CD4-positive, CD25-positive, alpha-beta regulatory T cell (primary cell): ENCODE measurements at places on chromosomes 6 and 20.

DNA sequence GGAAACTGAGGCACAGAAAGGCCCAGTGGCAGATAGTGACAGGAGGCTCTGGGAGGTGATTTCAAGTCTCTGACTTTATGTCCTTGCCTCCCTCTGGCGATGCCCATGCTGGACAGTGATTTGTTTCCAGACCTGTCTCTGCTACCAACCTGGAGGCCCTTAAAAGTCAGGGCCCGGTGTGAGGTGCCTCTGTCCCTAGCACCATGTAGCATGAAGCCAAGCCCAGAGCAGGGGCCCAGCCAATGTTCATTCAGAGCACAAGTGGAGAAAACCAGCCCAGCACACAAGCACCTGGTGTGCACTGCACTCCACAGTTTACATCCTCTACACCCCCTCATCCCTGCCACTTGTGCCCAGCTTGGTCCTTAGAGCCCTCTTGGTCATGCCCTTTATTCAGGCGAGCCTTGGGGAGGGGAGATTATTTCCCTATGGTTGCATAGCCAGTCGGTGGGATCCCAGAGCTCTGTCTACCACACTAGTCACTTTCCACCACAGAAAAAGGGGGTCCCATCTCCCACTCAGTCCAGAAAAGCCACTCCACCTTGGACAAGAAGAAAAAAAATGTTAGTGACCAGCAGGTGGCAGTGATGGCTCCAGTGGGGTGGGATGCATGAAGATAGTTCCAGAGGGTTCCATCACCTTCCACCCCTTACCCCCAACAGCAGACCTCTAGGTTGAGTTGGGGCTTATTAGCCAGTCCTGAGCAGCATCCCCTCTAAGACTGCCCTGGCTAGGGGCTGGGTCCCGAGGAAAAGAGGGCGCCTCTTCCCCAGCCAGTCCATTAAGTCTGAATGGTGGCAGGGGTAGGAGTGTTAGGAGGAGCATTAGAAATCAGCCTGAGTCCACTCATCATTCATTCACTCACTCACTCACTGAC lies 30.9 kb downstream of the KIAA1755 start:
- no peak for DNase-seq

DNA sequence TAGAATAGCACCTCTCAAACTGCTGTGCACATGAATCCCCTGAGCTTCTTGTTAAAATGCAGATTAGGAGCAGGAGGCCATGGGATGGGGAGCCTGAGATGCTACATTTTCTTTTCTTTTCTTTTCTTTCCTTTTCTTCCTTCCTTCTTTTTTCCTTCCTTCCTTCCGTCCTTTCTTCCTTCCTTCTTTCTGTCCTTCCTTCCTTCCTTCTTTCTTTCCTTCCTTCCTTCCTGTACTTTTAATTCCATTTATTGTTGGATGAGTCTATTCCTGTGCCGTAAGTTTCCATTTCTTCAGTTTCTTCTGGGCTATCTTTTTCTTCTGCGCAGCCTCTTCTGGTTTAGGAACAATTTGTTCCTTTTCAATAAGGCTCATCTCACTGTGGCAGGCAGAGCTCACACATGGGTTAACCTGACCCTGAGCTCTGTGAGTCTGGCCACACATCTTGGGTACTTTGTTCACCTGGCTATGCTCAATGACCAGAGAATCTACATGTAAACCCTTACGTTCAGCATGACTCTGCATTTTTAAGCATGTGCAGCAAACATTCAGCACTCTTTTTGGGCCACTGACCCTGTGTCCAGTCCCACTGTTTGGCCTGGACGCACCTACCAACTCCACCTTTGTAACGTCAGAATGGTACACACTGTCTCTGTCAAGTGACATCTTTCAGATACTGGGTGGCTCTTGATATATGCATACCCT lies 114.7 kb upstream of the INSM1 start:
- DNase-seq: no peak

DNA sequence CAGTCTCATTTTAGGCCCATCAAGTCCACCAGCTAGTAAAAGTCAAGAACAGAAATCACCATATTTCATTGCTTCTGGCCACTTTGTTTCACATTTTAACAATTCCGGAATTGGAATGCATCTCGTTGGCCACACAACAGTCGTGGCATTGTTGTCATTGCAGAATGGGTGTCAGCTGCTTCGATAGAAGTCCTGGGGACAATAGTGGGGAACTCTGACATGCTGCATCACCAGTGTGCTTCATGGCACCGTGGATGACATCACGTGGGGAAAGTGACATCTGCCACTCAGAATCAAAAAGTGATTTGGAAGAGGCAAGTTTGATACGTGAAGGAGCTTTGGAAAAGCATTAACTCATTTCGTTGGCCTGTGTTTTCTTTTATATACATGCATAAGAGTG lies 43.8 kb upstream of the XRN2 start:
- DNase-seq: no peak

DNA sequence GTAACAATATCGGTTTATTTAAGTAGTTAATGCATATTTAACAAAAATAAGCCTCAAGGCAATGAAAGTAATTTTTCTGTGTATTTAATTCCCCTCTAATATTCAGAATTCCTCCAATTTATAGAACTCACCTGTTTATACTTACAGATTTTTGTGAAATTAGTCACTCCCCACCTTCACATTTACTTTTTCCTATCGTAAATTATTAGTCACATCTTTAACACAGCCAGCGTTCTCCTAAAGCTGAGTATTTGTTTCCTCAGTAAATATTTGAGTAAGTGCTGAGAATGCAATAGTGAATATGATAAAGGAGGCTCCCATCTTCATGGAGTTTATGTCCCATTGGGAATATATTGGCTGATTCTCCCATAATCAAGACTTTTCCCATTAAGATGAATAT lies 88.0 kb downstream of the SYCP2 start:
- no peak for DNase-seq

DNA sequence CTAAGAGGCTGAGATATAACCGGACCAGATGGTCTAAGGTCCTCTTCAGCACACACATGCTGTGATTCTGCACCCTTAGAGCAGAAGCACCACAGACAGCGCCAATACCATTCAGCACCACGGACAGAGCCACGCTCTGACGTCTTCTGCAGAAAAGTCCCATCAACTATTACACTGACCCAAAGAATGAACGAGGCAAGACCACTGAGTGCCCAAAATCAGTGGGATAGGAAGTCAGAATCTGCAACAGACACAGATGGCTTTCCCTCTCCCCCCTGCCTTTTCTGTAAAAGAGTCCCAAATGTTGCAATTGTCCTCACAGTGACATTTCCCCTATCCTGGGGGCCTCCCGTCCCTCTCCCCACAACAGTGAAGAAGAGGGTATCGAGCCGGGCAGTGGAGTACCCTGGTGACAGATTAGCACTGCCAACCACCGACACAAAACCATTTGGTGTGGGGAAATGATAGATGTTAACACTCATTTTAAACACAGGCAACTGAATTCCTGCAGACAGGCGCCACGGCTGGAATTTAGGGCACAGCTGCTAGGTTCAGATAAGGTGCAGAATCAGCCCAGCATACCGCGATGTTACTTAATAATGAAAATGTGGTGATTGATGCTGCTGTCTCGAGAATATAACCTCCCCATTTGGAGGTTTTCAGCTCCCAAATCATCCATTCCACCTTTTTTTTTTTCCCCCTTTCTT lies 66.6 kb upstream of the CTNNBL1 start:
- peak; percentile 38 for DNase-seq

DNA sequence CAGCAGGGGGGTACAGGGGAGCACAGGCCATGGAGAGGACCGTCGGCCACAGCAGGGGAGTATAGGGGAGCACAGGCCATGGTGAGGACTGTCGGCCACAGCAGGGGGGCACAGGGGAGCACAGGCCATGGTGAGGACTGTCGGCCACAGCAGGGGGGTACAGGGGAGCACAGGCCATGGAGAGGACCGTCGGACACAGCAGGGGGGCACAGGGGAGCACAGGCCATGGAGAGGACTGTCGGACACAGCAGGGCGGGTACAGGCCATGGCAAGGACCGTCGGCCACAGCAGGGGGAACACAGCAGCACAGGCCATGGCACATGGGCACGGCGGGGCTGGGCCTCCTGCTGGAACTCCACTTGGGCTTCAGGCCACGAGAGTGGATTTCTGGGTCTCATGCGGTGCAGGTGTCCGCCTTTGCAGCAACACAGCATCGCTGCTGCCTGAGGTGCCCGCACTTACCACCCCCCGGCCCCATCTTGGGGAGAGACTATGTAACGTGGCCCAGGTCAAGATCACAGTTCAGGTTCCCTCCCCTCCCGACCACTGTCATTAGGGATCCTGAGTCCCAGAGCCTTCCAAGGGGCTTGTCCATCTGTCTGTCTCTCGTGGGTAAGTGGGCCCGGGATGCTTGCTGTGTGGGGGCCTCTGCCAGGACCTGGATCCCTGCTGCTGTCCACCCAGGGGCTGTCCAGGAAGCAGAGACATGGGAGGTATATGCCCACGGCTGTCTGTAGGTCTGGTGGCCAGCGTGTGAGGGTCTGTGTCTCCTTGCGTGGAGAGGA lies 2.5 kb downstream of the NPBWR2 start:
- DNase-seq: no peak

DNA sequence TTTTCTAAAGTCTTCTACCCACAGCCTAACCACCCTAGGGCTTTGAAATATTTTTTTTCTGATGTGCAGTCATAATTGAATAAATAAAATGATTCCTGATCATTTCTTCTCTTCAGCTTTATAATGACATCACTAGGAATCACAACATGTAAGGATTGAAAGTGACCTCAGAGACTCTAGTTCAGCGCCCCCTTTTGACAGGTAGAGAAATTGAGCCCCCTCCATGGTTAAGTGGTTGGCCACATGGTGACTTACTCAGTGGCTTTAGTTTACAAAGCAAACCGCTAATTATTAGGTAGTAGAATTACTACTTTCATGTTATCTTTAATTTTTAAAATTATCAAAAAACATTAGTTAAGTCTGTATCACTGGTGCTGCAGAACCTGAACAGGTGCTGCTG lies 13.3 kb upstream of the SLC2A12 start:
- peak; percentile 13 for DNase-seq

- no peak for DNase-seq
Measured at GRCh38 chr20:47438464-47439381, 63.0 kb upstream of the NCOA3 start.

DNA sequence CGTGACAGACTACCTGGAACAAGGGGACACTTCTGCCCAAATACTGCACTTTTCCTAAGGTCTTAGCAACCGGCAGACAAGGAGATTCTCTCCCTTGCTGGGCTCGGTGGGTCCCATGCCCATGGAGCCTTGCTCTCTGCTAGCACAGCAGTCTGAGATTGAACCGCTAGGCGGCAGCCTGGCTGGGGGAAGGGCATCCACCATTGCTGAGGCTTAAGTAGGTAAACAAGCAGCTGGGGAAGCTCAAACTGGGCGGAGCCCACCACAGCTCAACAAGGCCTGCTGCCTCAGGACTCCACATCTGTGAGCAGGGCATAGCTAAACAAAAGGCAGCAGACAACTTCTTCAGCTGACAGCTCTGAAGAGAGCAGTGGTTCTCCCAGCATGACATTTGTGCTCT lies 87.8 kb upstream of the ASCC3 start:
- no peak for DNase-seq

DNA sequence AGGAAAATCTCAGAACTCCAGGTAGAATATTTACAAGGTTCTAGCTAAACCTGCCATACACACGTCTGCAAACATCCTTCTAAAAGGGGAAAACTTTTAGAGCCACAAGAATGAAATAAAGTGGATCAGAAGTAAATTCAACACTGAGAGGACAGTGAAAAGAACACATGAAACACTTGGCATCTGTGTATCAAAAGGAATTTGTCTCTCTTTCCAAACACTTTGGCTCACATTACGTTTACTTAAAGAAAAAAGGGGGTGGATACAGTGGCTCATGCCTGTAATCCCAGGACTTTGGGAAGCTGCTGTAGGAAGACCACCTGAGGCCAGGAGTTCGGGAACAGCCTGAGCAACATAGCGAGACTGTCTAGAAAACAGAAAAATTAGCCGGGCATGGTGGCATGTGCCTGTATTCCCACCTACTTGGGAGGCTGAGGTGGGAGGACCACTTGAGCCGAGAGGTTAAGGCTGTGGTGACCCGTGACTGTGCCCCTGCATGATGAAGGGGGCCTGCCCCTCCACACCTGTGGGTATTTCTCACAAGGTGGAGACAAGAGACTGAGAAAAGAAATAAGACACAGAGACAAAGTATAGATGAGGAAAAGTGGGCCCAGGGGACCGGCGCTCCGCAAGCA lies 35.4 kb downstream of the NINL start:
- DNase-seq: no peak

GRCh38 chr6:147132889-147133288 lies 71.3 kb upstream of the STXBP5 start:
- no peak for DNase-seq

GRCh38 chr20:48684501-48685041 lies 143.2 kb downstream of the PREX1 start:
- DNase-seq: no peak

DNA sequence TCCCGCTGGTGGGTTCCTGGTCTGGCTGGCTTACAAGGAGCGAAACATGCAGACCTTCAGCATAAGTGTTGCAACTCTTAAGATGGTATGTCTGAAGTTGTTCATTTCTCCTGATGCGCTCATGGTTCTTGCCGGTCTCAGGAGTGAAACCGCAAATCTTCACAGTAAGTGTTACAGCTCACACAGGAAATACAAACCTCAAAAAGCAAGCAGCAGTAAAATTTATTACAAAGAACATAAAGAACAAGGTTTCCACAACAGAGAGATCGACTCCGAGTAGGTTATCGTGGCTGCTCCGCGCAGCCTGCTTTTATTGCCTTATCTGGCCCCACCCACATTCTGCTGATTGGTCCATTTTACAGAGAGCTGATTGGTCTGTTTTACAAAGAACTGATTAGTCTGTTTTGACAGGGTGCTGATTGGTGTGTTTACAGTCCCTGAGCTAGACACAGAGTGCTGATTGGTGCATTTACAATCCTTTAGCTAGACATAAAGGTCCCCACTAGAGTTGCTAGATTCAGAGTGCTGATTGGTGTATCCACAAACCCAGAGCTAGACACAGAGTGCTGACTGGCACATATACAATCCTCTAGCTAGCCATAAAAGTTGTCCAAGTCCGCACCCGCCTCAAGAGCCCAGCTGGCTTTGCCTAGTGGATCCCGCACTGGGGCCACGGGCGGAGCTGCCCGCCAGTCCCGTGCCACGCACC lies 39.2 kb downstream of the TRIM27 start:
- peak; percentile 87 for DNase-seq

- no peak for DNase-seq
Measured at GRCh38 chr20:53647286-53647821, 53.7 kb upstream of the ZNF217 start.

- no peak for DNase-seq
Measured at GRCh38 chr20:19440660-19441527, 228.5 kb downstream of the SLC24A3 start.

GRCh38 chr6:1591243-1591642 lies 18.5 kb upstream of the FOXC1 start:
- DNase-seq: no peak

DNA sequence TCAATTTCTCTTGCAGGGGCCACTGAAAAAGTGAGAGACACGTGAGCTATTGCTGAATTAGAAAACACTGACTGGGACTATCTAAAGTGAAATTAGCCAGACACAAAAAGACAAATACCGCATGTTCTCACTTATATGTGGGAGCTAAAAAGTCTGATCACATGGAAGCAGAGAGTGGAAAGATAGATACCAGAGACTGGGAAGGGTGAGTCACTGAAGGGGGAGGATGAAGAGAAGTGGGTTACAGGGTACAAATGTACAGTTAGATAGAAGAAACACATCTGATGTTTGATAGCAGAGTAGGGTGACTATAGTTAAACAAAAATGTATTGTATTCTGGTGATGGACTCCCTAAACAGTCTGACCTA lies 13.4 kb downstream of the CST3 start:
- DNase-seq: no peak

- DNase-seq: no peak
Measured at GRCh38 chr6:136784910-136785746, 7.1 kb downstream of the MAP3K5 start.

GRCh38 chr20:9360431-9360830 lies 154.0 kb upstream of the LAMP5 start:
- DNase-seq: no peak
